Stimulated activated naive CD4-positive, alpha-beta T cell treated with Interleukin-2 at 50 U/mL for 16 hours (primary cell): ENCODE measurements at places on chromosomes 16 and 17.

DNA sequence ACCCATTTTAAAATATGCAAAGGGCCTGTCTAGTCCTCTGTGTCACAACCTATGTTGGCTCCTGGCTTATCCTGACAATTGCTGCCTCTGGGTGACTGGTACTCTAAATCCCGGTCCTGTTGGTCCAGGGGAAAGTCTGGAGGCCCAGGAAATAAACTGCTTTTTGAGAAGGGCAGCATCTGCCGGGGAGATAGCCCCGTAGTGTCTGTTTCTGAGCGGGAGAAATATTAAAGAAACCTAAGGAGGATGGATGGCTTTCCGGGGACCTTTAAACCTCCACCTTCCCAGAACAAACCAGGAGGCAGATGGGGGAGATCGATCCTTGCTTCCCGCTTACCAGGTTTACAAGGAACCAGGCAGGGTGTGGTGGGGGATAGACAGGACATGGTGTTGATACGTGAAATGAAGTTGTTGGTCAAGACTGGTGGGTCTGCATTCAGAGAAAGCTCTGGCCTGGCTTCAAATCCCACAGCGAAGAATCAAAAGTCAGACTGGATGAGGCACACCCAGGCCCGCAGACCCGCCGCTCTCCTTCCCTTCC lies 3.8 kb downstream of the HOXB2 start:
- no peak for DNase-seq

GRCh38 chr16:82017911-82018568 lies 6.8 kb upstream of the SDR42E1 start:
- DNase-seq: no peak

DNA sequence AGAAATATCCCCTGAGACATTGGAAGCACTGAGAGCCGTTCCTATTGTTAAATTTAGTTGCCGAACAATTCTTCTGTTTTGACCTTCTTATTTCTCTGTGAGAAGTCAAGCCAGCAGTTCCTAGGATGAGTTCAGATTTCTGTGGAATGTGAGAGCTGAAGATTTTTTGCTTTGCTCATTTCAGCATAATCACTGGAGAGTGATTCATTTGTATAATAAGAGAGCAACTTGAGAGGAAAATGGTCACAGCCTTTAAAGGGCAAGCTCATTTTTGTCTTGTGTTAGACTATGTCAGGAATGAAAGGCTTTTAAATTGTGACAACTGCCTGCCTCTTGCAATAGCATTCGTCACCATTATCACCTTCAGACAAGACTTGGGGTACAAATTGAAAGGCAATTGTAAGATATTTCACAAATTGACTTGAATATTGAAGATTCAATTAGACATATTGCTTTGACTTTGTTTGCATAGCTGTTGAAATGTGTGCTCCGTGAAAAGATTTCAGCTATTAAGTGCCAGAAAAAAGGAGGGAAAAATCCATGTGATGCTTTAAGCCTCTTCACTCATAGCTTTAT lies 900.0 kb upstream of the GOT2 start:
- no peak for DNase-seq

- DNase-seq: no peak
Measured at GRCh38 chr17:57296231-57296630, 39.9 kb downstream of the MSI2 start.

DNA sequence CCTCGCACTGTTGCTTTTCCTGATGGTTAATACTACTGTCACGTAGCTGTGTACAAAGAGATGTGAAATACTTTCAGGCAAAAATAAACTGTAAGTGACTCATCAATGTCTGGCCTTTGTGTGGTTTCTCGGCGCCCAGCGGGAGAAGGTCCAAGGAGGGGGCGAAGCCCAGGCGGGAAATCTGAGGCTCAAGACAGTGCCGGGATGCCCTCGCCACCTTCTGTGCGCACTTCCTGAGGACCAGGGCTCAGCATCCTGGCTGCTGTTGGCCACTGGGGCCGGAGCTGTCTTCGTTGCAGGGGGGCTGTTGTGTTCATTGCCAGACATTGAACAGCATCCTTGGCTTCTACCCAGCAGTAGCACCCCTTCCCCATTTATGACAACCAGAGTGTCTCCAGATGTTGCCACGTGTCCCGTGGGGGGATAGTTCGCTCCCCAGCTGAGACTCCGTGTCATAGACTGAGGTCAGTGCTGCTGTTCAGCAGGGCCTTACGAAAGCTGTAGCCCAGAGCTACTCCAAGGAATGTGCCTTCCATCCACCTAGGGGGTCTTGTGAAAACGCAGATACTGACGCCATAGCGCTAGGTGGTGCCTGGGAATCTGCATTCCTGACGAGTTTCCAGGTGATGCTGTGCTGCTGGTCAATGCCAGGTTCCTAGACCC lies 67.3 kb upstream of the PLCG2 start:
- no peak for DNase-seq

DNA sequence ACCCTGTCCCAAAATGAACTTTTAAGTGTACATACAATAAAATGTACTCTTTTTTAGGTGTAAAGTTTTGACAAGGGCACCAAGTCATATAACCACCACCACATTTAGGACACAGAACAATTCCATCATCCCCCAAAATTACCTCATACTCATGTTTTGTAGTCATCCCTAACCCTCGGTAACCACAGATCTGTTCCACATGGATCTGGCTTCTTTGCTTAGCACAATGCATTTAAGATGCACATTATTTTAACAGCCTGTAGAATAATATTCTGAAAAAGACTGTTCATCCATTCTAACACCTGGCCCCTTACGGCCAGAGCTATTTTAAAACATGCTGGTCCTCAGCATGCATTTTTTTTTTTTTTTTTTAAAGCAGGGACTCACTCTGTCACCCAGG lies 25.2 kb upstream of the CFAP20 start:
- no peak for DNase-seq

- no peak for DNase-seq
Measured at GRCh38 chr16:65410801-65411200, 288.9 kb upstream of the CDH11 start.

DNA sequence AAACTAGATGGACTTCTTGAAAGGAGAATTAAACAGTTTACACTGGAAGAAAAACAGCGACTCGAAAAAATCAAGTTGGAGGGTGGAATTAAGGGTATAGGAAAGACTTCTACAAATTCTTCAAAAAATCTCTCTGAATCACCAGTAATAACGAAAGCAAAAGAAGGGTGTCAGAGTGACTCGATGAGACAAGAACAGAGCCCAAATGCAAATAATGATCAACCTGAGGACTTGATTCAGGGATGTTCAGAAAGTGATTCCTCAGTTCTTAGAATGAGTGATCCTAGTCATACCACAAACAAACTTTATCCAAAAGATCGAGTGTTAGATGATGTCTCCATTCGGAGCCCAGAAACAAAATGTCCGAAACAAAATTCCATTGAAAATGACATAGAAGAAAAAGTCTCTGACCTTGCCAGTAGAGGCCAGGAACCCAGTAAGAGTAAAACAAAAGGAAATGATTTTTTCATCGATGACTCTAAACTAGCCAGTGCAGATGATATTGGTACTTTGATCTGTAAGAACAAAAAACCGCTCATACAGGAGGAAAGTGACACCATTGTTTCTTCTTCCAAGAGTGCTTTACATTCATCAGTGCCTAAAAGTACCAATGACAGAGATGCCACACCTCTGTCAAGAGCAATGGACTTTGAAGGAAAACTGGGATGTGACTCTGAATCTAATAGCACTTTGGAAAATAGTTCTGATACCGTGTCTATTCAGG lies 85.0 kb downstream of the C17orf58 start:
- DNase-seq: no peak

- no peak for DNase-seq
Measured at GRCh38 chr17:41984454-41984853, 17.9 kb downstream of the CNP start.

GRCh38 chr16:68470461-68471150 lies 22.3 kb upstream of the SMPD3 start:
- no peak for DNase-seq

DNA sequence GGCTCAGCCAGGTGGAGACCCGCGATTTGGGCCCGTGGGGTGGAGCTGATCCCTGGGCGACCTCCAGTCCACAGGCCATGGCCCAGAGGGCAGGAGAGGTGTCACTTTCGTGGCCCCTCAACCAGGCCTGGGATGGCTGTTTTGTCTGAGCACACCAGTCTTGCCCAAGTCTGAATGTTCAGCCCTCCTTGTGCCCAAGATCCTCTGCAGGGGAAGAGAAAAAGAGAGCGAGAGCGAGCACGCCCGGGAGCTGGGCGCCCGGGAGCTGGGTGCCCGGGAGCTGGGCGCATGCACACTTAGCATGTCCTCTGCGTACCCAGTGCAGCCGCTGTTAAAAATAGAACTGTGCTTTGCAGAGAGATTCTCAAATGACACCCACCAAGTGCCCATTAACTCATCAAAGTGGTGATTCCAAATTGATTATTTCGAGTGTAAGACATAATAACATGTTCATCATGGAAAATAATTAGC lies 403.3 kb upstream of the TNRC6C start:
- DNase-seq: no peak

- peak; percentile 48 for DNase-seq
Measured at GRCh38 chr17:47802341-47803022, 19.1 kb downstream of the OSBPL7 start.
